ENCODE measurements at places on chromosomes 3 and 15.

GRCh38 chr3:60573494-60573893 is 677.8 kb downstream of the FHIT start:
- DNase-seq = no peak

DNA sequence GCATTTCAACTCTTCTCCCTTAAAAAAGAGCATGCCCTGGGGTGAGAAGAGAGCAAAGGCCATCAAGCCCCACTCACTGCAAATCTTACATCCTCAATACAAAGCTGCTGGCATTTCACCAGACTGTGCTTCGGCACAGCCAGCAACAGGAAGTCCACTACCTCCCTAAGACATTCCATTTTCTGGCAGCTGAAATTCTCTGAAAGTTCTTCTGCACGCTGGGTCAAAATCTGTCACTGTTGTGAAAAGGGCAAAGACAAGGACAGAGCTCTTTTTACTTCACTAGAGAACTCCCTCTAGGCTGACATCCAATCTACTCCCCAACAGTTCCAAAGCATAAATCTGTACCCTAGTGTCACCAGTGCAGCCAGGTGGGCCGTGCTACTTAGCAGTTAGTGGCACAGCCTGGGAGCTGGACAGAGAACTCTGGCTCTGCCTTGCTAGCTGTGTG is 6.3 kb downstream of the MTMR10 start:
- DNase-seq = no peak

DNA sequence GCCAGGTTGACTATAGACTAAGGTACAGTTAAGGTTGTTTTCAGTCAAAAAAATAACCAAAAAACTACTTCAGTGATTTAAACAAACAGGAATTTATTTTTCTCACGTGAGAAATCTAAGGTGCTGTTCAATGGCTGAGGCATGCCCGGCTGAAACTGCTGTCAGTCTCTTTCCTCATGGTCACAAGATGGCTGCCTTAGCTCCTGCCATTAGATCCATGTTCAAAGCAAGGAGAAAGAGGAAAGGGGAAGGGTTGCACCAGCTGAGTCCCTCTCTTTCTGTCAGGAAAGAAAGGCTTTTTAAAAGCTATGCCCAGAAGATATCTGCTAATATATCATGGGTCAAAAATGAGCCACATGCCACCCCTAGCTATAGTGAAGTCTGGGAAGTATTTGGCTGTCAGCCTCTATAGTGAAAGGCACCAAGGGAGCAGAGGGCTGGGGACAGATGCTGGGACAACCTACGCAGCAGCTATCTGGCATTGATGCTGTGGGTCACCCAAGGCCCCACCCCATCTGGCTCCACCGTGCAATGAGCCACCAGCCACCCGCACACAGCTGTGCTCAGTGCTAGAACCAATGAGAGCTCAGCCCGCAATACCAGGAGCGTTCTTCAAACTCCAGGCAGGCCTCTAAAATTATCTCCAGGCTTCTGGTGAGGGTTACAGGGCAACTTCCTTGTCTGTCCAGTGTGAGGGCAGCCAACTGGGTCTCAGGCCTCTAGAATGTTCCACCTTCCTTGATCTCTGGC is 64.7 kb upstream of the GATA2 start:
- no peak for DNase-seq

GRCh38 chr3:43126536-43126935 is 20.7 kb upstream of the POMGNT2 start:
- no peak for DNase-seq

GRCh38 chr3:149091983-149092382 is 5.7 kb upstream of the HLTF start:
- DNase-seq = no peak

Measured in NCI-H2227 treated with DMSO at 0.1 percent for 48 hours (cell line).